ENCODE measurements at places on chromosomes 5 and 9.

GRCh38 chr9:134220311-134220710 is 55.9 kb upstream of the RNU6ATAC start:
- no peak overlapping the region for H3K4me3 ChIP-seq
- no peaks in the 10 kb centered on the region for H3K27me3 ChIP-seq
- H3K4me1 ChIP-seq = no peaks in the 10 kb centered on the region
- no peaks in the 10 kb centered on the region for H3K36me3 ChIP-seq
- H3K27ac ChIP-seq = no peak overlapping the region
- no peak for DNase-seq

GRCh38 chr5:104815212-104815611 is 1252.6 kb upstream of the NUDT12 start:
- H3K27me3 ChIP-seq = no peaks in the 10 kb centered on the region
- no peaks in the 10 kb centered on the region for H3K4me1 ChIP-seq
- no peak overlapping the region for H3K27ac ChIP-seq
- H3K36me3 ChIP-seq = no peaks in the 10 kb centered on the region

- no peak for DNase-seq
- H3K27ac ChIP-seq = peak overlapping the region; percentile 28
- H3K36me3 ChIP-seq = peaks cover 8% of the 10 kb centered on the region
- no peak overlapping the region for H3K4me3 ChIP-seq
- H3K4me1 ChIP-seq = peaks cover 53% of the 10 kb centered on the region
- no peaks in the 10 kb centered on the region for H3K27me3 ChIP-seq
These were observed 186.3 kb downstream of the NR3C1 start for GRCh38 chr5:143217065-143217803.

GRCh38 chr9:811106-811531 is 30.4 kb upstream of the DMRT1 start:
- DNase-seq = no peak
- H3K4me3 ChIP-seq = no peak overlapping the region
- peaks cover 1% of the 10 kb centered on the region for H3K27me3 ChIP-seq
- no peaks in the 10 kb centered on the region for H3K36me3 ChIP-seq
- H3K27ac ChIP-seq = no peak overlapping the region

- H3K27ac ChIP-seq = peak overlapping the region; percentile 95
- peaks cover 3% of the 10 kb centered on the region for H3K27me3 ChIP-seq
- H3K36me3 ChIP-seq = no peaks in the 10 kb centered on the region
These were observed 81.3 kb downstream of the TNC start for GRCh38 chr9:115036691-115037090.

GRCh38 chr9:112755016-112755427 is 4.5 kb downstream of the SNX30 start:
- H3K4me1 ChIP-seq = peaks cover 77% of the 10 kb centered on the region
- H3K36me3 ChIP-seq = peaks cover 5% of the 10 kb centered on the region
- no peak for DNase-seq
- H3K4me3 ChIP-seq = peak overlapping the region; percentile 45
- no peaks in the 10 kb centered on the region for H3K27me3 ChIP-seq

DNA sequence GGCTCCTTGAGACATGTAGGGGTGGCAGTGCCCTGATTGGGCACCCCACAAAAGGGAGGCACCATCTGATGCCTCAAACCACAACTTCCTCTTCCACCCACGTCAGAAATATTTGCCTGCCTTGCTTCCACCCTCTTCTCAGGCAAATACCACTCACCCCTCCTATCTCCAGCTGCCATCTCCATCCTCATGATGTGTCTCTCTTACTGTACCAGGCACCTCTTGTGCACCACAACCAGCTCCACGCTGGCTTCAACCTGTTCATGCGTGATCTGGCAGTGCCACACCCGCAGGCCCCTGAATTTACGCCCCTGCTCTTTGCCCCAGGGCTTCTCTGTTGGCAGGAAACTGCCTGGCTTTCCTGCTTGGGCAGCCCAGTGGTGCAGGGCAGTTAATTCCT is 87.8 kb upstream of the HSPA9 start:
- H3K4me1 ChIP-seq = peaks cover 28% of the 10 kb centered on the region
- H3K4me3 ChIP-seq = peak overlapping the region; percentile 41
- peaks cover 88% of the 10 kb centered on the region for H3K27me3 ChIP-seq
- no peak overlapping the region for H3K27ac ChIP-seq

DNA sequence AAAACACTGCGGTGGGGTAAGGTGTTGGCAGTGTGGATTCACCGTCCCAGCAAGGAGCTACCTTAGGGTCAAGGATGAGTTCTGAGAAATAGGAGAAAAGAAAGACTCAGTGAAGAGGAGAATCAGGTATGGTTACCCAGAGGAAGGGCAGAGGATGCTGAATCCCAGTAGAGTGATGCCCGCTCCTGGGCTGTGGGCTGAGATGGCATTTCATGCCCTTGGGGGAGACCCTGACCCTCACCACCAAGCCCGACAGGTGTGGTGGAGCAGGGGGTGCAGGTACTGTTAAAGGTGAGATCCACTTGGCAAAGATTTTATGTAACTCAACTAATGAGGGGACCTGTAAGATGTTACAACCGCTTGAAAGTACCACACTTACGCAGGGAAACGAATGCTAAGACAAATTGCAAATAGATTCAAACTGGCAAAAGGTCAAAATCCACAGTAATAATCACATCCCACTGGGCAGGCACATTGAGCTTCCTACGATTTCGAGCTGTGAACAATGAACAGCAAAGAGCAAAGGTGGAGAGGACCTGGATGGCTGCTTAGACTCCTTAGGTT is 2.1 kb downstream of the RNU6ATAC start:
- DNase-seq = no peak
- H3K27me3 ChIP-seq = no peaks in the 10 kb centered on the region
- peak overlapping the region; percentile 6 for H3K4me3 ChIP-seq

DNA sequence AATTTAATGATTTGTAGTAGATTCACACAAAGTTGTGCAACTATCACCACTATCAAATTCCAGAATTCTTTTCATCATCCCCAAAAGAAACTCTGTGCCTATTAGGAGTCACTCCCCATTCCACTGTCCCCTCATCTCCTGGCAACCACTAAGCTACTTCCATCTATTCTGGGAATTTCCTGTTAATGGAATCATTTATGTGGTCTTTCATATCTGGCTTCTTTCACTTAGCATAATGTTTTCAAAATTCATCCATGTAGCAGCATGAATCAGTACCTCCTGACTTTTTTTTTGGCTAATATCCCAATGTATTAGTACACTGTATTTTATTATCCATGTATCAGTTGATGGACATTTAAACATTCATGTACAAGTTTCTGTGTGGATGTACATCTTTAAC is 157.6 kb downstream of the TTC39B start:
- H3K27me3 ChIP-seq = no peaks in the 10 kb centered on the region
- no peak for DNase-seq
- H3K27ac ChIP-seq = no peak overlapping the region
- H3K36me3 ChIP-seq = no peaks in the 10 kb centered on the region
- H3K4me3 ChIP-seq = no peak overlapping the region
- no peaks in the 10 kb centered on the region for H3K4me1 ChIP-seq

DNA sequence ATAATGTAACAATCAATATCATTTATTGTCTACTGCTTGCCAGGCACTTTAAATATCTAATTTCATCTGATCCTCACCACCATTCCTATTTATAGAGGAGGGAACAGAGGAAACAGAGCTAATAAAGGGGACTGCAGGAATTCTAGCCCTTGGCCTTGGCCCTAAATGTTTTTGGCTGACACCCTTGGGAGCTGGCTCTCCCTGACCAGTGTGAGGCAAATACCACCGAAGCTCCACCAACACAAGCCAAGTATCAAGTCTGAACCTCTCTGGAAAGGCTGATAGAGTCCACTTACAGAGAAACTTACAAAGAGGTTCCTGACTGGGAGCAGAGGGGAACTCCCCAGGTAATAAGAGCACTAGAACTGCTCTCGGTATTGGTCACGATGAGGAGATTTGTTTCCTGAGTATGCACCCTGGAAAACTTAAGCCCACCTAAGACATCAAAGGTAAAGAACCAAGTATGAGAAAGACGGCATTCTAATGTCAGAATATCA is 243.1 kb upstream of the PANK3 start:
- H3K36me3 ChIP-seq = no peaks in the 10 kb centered on the region
- peak overlapping the region; percentile 87 for H3K27ac ChIP-seq
- no peak for DNase-seq
- no peak overlapping the region for H3K4me3 ChIP-seq
- H3K4me1 ChIP-seq = peaks cover 23% of the 10 kb centered on the region
- H3K27me3 ChIP-seq = peaks cover 4% of the 10 kb centered on the region
